ENCODE measurements at places on chromosomes 2 and 18. TPM values are rescaled to one million over a fixed set of nuclear protein-coding genes. Genes with fewer than 3 reads are reported as not detected.

Gene MAP3K19
- not detected for polyA plus RNA-seq

Gene AFF3
- 85.9 TPM for polyA plus RNA-seq

Gene TLX2
- polyA plus RNA-seq, result not detected

Gene KCNS3
- not detected for polyA plus RNA-seq

Gene RAPGEF4
- not detected for polyA plus RNA-seq

Gene LIMS1
- 42.2 TPM for polyA plus RNA-seq

Gene PLCL1
- 0.23 TPM for polyA plus RNA-seq

Gene ZNF892
- polyA plus RNA-seq, result 0.53 TPM

Gene POTEI
- polyA plus RNA-seq, result not detected

Gene VWA3B
- polyA plus RNA-seq, result not detected

Gene FAP
- polyA plus RNA-seq, result not detected

Gene AGFG1
- 10.1 TPM for polyA plus RNA-seq

Gene PRKAG3
- polyA plus RNA-seq, result not detected

Gene CCL20
- polyA plus RNA-seq, result not detected

Gene BBS5
- 0.24 TPM for polyA plus RNA-seq

Gene TGFA
- polyA plus RNA-seq, result 0.06 TPM

Gene CRYBA2
- polyA plus RNA-seq, result not detected

Gene EFEMP1
- not detected for polyA plus RNA-seq

Gene GPN1
- polyA plus RNA-seq, result 46.4 TPM

Gene C2orf78
- polyA plus RNA-seq, result not detected

Gene B3GNT7
- 3.3 TPM for polyA plus RNA-seq

Gene IL1B
- not detected for polyA plus RNA-seq

All from IgD-negative memory B cell (primary cell).